Myocyte (in vitro differentiated cells): ENCODE measurements at places on chromosomes 6 and 20. TPM values are rescaled to one million over a fixed set of nuclear protein-coding genes. Genes with fewer than 3 reads are reported as not detected.
A peak's percentile ranks its signal among the peaks of the same experiment; 100 is the strongest.

Gene KIAA1755
- total RNA-seq = 0.16 and 0.57 TPM in 2 replicates

Gene BPIFB1
- not detected in 2 replicates for total RNA-seq

Gene COX4I2
- not detected in 2 replicates for total RNA-seq

Gene BPI
- total RNA-seq = not detected in 2 replicates

DNA sequence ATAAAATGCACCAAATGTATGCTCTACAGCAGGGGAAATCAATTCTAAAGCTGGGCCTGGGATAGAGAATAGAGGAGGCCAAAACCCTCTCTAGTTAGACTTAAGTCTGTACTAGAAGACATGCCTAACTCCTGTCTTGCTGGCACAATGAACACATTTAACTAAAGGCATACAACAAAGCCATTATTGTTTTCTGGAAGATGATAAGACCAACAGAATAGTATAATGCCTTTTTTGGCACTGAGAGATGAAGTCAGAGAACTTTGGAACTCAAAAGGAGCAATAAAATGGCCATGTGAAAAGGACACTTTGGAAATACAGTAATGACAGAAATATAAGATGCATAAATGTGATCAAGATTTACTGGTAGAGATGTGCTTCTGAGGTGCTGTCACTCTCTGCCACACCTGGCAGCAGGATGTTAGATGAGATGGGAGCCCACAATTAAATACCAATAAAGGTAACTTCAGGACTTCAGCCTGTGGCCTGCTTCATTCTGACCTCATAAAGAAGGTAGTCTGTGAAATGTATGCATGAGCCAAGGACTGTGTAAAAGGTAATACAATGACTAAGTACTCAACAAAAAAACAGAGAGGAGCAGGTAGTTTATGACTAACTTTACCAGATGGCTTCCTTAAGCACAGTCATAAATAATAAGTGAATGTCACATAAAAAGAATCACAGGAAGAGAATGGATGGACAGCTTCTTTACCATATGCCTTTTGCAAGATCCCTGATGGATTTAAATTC, 333.4 kb downstream of the BCKDHB start:
- no peak for DNase-seq

GRCh38 chr6:34388421-34388820, 4.0 kb downstream of the NUDT3 start:
- no peak for DNase-seq

DNA sequence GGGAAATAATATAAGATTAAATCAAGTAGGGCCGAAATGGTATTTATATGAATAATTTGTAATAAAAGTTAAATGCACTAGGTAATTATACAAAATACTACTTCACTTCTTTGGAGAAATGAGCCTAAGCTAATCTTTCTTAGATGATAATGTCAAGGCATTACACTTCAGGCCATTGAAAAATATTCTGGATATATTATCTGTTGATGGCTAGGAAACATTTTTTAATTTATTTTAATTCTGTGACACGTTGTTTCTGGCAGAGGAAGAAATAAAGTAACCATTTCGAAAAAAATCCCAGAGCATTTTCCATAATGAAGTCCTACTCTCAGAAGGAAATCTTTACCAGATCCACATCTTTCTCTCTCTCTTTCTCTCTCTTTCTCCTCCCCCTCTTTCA, 133.9 kb downstream of the MMUT start:
- DNase-seq = no peak

- no peak for DNase-seq
These were observed 47.6 kb upstream of the NNAT start for GRCh38 chr20:37473249-37474000.

GRCh38 chr6:168284187-168284586, 35.4 kb downstream of the DACT2 start:
- no peak for DNase-seq

GRCh38 chr6:131998255-131998982, 47.2 kb upstream of the CCN2 start:
- DNase-seq = peak; percentile 69
